ENCODE measurements at places on chromosomes 2 and 18.

DNA sequence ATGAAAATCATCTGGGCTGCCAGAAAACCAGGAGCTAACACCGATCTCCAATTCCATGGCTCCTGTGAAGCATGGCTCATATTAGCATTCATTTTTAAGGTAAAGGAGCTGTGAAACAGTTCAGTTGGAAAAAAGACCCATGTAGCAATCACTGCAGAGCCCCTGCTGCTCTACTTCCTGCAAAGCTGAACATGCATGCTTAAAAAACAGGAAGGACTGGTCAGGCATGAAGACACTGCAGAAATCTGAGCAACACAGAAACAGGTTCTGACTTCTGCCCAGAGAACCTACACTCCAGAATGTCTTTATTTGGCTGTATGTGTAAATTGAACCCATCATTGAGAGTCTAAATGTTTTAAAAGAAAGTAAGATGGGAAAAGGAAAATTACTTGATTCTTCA is 950.6 kb downstream of the DCDC2C start:
- DNase-seq = no peak

DNA sequence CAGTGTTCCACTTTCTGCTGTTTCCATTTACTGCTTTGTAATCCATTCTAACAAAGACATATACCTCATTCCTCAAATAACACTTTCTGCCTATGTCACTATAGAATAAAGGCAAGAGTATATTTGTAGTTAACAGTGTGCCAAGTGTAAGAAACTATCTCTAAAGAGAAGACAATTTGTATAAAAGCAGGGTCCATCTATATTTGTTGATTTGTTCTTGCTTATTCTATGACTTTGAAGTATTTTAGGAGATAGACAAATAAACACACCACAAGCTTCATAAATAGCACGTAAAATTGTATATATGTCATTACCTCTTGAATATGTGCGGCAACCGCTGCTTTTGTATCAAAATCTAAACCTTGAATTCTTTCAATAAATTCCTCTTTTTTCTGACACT is 56.0 kb downstream of the CCDC88A start:
- no peak for DNase-seq

GRCh38 chr2:127913808-127914457 is 28.2 kb upstream of the AMMECR1L start:
- no peak for DNase-seq

- DNase-seq = no peak
Measured at GRCh38 chr2:96768083-96768561, 7.4 kb downstream of the CNNM4 start.
